ENCODE measurements at places on chromosomes 3 and 15.

GRCh38 chr15:39394496-39394895, 186.4 kb upstream of the THBS1 start:
- H3K4me3 ChIP-seq = no peak overlapping the region
- no peaks in the 10 kb centered on the region for H3K27me3 ChIP-seq
- no peak overlapping the region for H3K27ac ChIP-seq
- H3K36me3 ChIP-seq = no peaks in the 10 kb centered on the region
- DNase-seq = no peak

DNA sequence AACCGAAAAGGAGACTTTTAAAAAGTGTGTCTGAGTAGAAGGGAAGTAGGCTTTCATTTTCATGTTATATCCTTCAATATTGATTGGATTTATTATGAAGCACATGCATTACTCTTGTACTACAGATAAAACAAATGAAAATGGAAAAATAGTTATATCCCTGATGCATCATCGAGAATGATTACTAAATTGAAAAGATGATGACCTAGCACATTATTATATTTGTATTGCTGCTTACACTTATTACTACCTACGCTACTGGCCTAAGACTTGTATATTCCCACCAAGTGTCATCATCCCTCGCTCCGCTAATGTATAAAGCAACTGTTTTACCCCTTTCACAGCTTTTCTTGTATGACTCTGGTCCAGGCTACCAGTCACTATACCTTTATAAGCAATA, 922.4 kb downstream of the DIPK2A start:
- H3K4me3 ChIP-seq = no peak overlapping the region
- no peak overlapping the region for H3K27ac ChIP-seq
- no peaks in the 10 kb centered on the region for H3K36me3 ChIP-seq
- no peak for DNase-seq
- H3K27me3 ChIP-seq = no peaks in the 10 kb centered on the region

- H3K4me3 ChIP-seq = no peak overlapping the region
- H3K27me3 ChIP-seq = no peaks in the 10 kb centered on the region
- no peak overlapping the region for H3K27ac ChIP-seq
Measured at GRCh38 chr3:155239960-155240359, 53.5 kb downstream of the STRIT1 start.

DNA sequence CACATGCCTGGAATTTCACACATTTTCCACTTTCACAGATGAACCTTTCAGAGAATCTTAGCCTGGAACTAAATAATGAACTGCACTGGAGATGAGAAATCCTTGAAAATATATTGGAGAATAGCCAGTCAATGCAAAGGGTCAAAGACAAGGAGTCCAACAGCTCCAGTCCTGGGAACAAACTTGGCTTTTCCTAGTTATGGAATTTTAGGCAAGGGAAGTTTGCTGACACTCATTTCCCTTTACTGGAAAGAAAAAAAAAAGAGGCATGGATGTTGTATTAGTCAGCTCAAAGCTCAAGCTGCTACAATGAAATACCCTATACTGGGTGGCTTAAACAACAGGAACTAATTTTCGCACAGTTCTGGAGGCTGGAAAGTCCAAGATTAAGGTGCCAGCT, 690.8 kb upstream of the ARPP21 start:
- H3K36me3 ChIP-seq = no peaks in the 10 kb centered on the region
- no peak for DNase-seq
- H3K4me3 ChIP-seq = no peak overlapping the region
- no peaks in the 10 kb centered on the region for H3K4me1 ChIP-seq
- no peaks in the 10 kb centered on the region for H3K27me3 ChIP-seq
